ENCODE measurements at places on chromosomes 2 and 18.

DNA sequence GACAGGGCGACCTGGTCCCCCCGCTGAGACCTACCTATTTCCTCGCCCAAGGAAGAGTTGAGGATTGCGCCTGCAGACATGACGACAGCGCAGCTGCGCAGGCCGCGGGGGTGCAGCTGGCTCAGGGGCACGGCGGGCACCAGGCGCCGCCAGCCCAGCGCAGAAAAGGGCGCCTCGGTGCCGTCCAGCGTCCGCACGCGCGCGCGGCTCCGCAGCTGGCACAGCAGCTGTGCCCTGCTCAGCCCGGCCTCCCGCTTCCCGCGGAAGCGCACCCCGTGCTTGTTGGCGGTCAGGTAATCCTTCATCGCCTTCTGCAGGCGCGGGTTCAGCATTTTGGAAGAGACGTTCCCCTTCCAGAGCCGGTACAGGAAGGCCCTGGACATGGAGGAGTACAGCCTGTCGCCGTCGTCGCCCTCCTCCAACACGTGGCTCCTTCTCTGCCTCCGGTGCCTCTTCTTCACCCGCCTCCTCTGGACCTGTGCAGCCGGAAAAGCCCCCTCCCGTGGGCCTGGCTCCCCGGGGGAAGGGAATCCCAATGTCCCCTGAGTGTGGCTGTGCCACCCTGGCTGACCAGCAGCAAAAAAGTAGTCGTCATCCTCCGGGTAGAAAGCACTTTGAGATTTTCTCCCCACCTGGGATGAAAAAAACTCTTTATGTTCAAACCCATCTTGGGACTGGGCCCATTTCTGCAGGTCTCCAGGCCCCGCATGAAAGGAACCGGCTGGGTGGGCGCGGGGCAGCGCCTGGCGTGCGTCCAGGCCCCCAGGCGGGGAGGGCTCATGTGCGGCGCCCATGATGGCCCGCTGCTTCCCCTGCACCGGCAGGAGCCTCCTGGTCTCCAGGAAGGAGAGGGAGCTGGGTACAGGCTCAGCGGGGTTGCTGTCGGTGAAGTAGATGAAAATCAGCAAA, 42.7 kb downstream of the ST6GAL2 start:
- DNase-seq, result no peak

DNA sequence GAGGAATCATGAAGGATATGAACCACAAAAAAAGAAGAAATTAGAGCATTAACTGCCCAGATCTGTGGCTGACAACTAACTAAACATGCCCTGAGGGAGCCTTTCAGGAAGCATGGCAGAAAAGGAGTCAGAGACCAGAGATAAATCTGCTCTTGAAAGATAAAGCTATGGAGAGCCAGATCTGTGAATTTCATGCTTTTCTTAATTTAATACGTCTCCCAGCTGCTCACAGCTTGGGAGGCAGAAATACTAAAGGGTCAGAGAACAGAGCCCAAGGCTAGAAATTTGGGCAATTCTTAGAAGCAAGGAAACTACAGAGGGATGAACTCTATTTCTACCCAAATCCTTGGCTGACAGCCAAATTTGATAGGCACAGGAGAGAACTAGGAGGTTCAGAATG, 223.0 kb upstream of the DPP10 start:
- no peak for DNase-seq

- no peak for DNase-seq
Observed at GRCh38 chr2:43465234-43465633, 130.6 kb downstream of the THADA start.

- no peak for DNase-seq
Observed at GRCh38 chr2:217974389-217975005, 28.3 kb downstream of the TNS1 start.

- no peak for DNase-seq
Observed at GRCh38 chr18:79749251-79750191, 48.2 kb upstream of the KCNG2 start.

DNA sequence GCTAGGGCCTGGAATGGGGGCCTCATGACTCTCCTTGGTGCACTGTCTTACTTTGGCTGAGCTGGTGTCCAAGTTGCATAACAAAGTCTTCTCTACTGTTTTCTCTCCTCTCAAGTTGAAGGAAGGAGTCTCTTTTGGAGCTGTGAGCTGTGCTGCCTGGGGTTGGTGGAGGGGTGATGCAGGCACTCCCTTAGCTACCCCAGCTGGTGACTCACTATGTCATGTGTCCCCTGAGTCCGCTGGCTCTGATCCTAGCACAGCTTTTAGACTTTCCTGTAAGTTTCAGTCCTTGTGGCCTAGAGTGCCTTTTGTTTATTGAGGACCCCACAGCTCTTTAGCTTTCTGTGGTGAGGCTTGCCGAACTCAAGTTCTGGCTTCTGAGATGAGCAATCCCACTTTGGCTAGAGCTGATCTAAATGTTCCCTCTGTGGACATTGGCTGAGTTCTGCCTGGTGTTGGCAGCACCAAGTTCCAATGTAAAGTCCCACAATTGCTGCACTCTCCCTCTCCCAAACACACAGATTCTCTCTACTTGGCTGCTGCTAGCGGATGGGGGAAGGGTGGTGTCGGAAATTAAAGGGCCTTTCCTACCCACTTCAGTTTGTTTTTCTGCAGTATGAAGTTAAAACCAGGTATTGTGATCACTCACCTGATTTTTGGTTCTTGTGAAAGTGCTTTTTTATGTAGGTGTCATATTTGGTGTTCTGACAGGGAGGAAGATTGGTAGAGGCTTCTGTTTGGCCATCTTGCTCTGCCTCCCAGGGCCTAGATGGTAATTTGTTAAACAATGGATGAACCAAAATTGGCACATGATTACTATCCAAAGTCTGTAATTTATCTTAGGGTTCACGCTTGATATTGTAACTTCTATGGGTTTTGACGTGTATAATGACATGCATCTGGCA, 83.2 kb downstream of the COMMD1 start:
- DNase-seq, result no peak

DNA sequence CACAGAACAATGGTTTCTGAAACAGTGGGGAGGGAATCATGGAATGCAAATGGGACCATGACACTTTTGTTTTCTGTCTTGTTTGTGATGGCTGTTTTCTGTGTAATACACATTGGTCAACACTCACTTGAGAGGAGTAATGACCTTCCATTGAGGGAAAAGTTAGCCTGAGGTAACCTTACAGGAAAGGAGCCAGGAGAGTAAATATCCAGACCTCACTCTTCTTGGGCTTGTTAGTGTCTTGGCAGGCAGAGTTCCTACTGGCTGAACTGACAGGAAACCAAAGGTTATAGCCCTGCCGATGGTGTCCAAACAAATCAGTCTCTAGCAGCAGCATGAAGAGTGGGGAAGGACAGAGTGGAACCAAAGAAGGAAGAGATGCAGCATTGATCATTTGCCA, 17.2 kb upstream of the RPRM start:
- DNase-seq, result no peak

GRCh38 chr2:132958887-132959286, 288.9 kb upstream of the LYPD1 start:
- no peak for DNase-seq

- DNase-seq, result no peak
Observed at GRCh38 chr2:48105848-48106247, 199.6 kb upstream of the FBXO11 start.
